ENCODE measurements at places on chromosomes 12 and 14.

DNA sequence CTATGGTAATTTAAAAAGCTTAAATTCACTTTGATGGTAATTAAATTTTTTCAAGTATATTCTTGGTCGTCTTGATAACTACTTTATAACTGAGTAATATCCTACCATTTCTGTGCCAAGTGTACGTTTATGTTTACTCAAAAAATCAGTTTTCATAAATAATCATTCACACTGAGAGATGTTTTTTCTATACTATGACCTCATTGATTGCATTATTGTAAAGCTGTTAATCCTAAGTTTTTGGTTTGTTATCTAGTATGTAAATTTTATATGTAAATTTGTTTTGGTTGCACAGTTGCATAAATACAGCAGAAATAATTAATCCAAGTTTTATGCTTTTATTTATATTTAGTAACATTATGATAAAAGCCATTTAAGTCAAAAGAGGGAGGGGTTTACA is 196.4 kb upstream of the PRICKLE1 start:
- no peak for DNase-seq

DNA sequence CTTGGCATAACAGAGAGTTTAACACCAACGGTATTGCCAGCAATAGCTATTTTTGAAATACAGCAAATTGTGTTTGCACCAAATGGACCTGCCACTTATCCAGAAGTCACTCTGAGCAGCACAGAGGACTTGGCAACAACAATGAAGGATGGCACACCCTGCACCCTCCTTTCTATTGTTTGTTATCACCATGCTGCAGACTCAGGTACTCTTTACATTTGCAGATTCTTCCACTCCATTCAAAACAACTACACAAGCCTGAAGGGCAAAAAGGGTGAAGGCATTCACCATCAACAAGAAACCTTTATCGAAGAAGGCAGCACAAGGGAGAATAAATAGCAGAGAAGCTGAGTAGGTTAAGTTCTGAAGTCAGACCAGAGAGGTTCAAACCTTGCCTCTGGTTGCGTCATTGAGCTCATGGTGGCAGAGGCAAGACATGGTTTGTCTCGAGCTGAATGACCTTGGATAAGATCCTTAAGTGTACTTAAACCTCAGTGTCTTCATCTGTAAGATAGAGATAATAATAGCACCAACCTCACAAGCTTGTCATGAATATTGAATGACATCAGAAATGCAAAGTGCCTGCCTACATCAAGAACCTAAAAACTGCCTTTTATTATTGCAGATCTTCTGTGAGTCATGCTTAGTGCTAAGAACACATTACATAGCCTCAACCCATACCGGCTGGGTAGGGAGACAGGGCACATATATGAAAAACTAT is 1.4 kb upstream of the ACSM4 start:
- no peak for DNase-seq

DNA sequence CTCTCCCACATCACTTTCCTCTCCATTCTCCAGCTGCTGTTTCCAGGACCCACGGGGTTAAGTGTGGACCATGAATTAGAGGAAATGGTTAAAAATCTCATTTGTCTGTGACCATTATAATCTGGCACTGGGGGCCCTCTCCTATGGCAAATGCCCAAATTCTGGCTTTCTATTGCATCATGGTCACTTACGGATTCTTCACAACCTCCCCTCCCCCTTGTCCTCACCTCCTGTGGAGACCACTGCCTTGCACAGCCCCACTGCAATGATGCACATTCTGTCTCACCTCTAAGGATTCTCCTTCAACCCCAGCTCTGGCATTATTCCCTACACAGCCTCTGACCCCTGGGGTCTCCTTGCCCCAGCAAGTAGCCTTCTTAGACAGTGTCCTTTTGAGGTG is 18.9 kb downstream of the BCAT1 start:
- no peak for DNase-seq

GRCh38 chr12:54988402-54989054 is 4.0 kb upstream of the TESPA1 start:
- no peak for DNase-seq

DNA sequence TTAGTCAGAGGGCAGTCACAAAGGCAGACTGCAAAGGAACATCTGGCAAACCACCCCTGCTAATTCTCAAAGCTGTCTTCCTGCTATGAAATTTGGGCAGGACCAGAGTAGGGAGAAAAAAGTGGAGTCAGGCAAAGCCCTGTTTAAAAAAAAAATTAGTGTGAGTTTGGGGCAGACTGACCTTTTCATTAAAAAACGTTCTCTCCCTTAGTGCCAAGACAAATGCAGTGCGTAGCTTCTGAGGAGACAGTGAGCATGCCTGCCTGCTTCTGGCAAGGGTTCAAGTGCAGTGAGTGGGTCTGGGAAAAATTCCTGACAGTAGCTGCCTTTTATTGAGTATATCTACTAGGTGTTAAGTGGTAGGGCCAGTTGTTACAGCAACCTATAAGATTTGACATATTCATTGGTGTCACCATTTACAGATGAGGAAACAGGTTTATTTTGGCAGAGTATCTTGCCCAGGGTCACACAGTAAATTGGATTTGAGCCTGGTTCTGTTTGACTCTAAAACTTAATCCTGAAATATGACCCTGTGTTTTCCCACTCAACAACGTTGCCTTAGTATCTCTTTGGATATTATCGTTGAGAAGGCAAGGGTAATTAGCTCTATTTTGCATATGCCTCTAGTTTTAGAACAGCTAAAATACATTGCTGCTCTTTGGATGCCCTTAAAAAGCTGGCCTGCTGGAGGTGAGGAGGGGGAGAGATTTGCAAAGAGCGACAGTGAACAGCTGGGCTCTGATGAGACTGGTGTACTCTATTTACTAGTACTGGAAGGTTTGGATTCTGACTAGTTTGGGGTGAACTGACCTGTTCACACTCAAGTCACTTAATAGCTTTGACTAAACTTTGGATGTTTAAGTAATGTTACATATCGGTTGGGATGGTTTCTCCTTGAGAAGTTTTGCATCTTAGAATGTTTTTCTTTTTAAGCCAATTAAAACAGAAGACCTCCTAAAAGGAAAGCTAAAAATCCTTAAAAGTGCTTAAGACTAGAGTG is 72.8 kb downstream of the PAPOLA start:
- DNase-seq, result no peak

DNA sequence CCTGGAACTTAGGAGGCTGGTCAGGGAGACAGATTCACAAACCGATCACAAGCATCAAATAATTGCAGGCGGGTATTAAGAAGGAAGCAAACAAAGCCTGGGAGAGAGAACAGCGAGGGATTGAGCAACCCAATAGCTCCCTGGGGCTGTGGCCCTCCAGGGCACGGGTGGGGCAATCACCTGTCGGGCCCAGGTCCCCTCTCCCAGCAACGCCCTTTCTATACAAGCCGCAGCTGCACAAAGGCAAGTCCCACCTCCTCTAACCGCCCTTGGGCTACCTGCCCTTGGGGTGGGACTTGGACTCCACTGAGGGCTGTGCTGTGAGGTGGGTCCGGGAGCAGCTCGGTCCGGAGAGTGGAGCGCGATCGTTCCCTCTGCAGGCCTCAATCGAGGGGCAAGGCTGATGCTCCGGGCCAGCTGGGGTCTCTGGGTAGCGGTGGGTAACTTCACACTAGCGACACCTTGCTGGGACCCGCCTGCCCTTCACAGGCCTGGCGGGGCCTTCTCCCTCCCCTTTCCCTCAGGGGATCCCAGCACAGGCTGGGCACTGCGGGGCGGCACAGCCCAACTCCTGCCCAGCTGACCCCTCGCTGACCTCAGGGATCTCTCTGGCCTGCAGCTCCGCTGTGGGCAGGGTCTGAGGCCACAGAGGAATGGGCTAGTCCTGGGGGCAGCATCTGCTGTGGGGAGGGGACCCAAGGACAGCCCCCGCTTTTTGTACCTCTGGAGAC is 8.0 kb downstream of the PHB2 start:
- DNase-seq, result no peak

DNA sequence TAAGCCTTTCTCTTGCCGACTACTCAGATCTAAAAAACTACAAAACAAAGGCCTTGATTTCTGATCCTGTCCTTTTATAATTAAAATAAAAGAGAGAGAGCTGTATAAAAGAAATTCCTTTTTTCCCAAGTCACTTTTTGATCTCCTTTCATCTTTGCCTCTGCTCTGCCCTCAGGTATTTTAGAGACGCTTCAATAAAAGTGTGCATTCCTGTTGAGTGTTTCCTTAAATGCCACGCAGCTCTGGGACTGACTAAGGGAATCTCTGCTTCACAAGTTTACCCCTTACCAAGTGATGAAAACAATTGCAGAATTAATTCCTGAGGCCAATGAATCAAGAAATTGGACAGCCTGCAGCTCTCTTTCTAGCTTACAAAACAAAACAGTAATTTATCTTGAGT is 1109.8 kb downstream of the TMTC2 start:
- no peak for DNase-seq

GRCh38 chr12:123384318-123384993 is 524 bp downstream of the KMT5A start:
- no peak for DNase-seq

DNA sequence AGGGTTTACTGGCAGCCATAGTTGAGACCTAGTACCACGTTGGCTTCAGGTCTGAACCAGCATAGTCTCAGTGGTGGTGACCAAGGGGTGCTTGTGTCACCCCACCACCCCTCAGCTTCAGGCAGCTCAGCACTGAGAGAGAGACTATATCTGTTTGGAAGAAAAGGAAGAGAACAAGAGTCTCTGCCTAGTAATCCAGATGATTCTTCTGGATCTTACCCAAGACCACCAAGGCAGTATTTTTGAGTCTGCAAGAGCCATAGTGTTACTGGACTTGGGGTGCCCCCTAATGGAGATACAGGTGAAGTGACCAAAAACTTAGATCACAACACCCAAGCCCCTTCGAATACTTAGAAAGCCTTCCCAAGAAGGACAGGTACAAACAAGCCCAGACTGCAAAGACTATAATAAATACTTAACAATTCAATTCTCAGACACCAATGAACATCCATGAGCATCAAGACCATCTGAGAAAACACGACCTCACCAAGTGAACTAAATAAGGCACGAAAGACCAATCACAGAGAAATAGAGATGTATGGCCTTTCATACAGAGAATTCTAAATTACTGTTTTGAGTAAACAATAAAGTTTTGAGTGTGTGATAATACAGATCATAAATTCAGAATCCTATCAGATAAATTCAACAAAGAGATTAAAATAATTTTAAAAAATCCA is 107.0 kb downstream of the HELB start:
- DNase-seq, result no peak

DNA sequence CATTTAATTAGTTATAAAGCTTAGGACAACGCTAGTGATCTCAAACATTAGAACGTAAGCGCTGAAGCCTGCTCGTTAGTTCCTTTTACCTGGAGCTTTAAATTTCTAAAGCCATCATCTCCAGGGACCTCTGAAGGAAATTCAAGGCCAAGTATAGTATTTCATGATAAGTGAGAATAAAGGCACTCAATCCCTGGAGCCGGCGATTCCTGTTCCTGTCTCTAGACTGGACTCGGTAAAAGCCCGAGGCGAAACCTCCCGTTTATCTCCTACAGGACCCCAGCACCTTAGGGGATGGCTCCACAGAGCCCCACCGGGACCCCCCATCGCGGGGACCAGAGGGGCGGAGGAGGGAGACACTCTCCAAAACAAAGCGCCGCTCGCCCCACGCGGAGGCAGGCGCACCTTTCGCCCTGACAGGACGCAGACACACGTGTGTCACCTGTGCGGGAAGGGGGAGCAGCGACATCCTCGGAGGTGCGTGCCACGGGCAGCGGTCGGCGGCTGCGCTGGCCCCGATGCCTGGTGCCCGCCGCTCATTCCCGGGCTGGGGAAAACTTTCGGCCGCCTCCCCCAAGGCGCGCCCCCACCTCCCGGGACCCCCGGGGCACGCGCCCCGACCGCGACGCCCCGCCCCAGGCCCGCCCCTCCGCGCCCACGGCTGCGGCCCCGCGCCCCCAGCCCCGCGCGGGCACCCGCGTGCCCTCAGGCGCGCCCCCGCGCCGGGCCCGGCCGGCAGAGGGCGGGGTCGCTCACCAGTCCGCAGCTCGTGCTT is 678 bp downstream of the RPS6KA5 start:
- DNase-seq, result no peak

GRCh38 chr14:83085136-83085535 is 1551.5 kb upstream of the SEL1L start:
- no peak for DNase-seq

DNA sequence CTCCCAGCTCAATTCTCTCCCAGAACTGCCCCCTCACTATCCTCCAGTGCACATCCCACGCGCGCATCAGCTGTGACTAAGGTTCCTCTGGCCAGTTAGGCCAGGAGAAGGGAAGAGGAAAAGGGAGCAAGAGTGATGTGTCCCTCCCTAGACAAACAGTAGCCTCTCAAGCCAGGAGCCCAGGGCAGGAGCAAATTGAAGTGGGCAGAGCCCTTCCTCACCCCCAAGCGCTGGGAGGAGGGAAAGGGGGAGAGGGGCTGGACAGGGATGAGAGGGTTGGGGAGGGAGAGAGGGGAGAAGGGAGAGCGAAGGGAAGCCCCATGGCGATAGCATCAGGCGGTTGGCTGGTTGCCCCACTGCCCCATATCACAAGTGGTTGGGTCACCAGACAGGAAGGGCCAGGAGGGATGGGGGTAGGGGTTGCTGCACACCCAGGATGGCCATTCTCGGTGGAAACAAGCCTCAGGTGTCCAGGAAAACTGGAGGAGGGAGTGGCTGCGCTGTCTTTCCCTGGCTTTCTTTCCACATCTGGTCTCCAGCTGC is 1.1 kb downstream of the CD63 start:
- no peak for DNase-seq

GRCh38 chr14:22484632-22485031 is 104.4 kb downstream of the DAD1 start:
- no peak for DNase-seq

DNA sequence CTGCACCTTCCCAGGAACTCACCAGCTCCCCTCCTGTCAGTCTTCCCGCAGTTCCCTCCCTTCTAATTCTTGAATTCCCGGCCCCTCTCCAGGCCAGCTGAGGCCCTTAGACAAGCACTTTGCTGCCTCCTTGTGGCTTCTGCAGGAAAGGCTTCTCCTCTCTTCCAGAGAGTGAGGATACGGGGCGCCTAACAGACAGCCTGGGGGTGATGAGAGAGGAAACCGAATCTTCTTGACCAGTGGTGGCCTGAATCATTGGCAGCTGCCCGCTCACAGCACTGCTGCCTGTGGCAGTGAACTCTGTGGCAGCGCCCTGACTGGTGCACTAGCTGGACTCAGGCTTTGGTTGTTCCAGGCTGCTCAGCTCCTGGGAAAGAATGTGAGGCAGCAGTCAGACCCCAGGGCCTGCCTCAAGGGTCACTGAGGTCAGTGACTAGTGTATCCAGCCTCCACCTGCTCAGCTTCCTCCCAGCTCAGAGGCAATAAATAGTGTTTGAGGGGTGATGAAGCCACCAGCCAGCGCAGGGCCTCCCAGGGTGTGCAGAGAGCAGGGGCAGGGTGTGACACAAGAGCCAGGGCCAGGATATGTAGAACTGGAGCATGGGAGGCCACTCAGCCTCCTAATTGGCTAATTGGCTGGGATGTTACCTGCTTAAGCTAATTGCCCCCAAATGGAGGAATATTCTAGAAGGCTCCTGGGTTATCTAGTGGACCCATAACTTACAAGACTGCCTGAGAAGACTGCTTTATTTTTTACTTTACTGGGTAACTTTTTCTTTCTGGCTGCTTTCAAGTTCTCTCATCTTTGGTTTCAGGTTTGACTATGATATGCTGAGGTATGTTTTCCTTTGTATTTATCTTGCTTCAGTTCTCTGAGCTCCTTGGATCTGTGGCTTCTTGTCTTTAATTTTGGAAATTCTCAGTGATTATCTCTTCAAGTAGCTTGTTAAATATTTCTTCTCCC is 12.9 kb upstream of the MCRS1 start:
- DNase-seq, result no peak
